ENCODE measurements at places on chromosomes 16 and 17.

GRCh38 chr17:82861393-82861775, 21.6 kb upstream of the ZNF750 start:
- no peak for DNase-seq

DNA sequence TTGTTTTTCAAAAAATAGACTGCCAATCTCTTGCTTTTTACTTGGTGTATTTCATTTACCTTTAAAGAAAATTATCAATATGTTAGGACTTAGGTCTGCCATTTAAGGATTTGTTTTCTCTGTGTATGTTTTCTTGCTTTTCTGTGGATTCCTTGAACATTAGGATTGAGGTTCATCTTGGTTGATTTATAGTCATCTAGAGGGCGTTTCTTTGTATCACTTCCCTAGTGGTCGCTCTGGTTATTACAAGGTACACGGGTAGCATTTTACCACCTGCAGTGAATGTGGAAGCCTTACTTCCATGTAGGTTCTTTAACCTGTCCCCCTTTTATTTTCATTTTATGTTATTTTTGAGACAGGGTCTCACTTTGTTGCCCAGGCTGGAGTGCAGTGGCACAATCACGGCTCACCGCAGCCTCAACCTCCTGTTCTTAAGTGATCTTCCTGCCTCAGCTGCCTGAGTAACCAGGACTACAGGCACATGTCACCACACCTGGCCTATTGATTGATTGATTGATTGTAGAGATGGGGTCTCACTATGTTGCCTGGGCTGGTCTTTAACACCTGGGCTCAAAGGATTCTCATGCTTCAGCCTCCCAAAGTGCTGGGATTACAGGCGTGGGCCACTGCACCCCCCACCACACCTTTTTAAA, 35.2 kb upstream of the CBX4 start:
- DNase-seq, result no peak

DNA sequence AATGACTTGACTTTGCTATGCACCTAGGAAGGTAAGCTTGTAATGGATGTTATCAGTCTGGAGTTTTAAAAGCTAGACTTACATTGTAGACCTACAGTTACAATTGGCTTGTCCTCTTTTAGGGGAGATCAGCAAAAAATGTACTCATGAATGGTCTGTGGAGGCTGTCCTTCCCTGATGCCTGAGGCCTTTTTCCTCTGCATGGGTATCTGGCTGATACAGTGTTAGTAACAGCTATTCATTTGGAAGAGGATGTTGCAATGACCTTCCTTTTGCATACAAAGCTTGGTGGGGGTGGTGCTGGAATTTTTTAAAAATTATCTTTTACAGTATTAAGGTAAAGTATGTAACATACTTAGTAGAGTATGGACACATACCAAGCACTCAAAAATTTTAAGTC, 525.5 kb downstream of the KIF2B start:
- no peak for DNase-seq

- DNase-seq, result no peak
Observed at GRCh38 chr17:43360376-43360738, 38.4 kb upstream of the ARL4D start.

- DNase-seq, result no peak
Observed at GRCh38 chr16:85393674-85394451, 219.3 kb upstream of the GSE1 start.

- DNase-seq, result no peak
Observed at GRCh38 chr16:87065446-87066132, 251.6 kb downstream of the C16orf95 start.

DNA sequence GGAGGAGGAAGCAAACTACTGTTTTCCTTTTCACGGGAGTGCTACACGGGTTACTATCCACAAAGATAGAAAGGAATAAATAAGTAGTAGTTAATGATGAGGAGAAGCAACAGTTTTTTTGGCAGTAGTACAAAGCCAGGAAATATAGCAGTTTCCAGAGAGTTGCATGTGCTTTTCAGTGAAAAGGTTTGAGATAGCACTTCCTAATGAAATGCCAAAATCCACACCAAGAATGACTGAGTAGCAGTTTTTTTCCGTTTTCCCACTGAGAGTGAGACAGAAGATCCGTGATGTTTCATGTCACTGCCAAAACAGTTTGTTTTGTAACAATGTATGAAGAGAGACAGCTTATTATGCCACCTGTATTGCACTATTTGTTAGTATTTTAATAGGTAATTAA, 129.1 kb downstream of the STX8 start:
- no peak for DNase-seq

DNA sequence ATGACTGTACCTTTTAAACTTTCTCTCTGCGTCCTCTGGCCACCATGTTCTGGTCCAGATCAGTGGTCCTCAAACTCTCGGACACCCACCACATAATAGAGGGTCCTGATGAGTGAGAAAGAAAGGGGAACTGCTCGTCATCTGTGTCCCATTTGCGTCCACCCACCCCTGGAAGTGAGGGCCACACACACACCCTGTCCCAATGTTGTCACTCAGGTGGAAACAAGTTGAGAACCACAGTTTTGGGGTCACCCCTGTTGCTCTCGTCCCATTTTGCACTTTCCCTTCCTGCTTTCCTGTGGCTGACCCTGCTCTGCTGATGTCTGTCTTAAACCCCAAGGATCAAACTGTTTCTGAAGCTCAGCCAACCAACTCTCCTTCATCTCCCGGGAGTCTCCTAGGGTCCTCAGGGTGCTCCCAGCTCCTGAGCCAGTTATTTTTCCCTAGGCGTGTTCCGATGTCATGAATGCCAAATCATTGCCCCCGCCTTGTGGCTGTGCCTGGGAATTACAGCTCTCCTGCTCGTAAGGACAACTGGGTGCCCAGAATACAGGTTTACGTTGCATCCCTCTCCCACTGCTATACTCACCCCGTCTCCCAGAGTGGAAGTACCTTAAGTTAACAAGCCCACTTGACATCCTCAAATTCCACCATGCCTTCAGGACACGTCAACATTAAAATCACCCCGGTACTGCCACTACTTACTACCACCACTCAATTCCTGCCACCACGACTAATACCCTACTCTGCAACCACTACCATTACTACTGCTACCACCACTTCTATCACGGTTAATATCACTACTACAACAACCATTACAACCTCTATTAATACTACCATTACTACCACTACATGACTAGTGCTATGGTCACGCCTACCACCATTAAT, 26.0 kb upstream of the HNF1B start:
- DNase-seq, result no peak

DNA sequence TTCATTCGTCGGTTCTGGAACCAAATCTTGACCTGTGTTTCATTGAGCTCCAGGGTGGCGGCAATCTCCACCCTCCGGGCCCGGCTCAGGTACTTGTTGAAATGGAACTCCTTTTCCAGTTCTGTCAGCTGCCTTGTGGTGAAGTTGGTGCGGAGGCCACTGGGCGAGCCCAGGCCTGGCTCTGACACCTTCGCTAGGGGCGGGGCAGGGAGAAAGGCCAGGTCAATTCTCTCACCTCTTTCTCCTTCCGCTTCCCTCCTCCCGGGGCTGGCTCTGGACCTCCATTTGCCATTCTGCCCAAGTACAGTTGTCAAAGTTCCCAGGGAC, 1.2 kb downstream of the HOXB1 start:
- DNase-seq, result no peak

GRCh38 chr16:8877894-8878522, 4.1 kb upstream of the LITAFD start:
- no peak for DNase-seq

- DNase-seq, result no peak
Observed at GRCh38 chr17:3639981-3640596, 3.5 kb downstream of the CTNS start.

GRCh38 chr16:87150262-87150661, 166.9 kb downstream of the C16orf95 start:
- DNase-seq, result no peak

GRCh38 chr17:82400206-82400605, 17.9 kb upstream of the HEXD start:
- no peak for DNase-seq

DNA sequence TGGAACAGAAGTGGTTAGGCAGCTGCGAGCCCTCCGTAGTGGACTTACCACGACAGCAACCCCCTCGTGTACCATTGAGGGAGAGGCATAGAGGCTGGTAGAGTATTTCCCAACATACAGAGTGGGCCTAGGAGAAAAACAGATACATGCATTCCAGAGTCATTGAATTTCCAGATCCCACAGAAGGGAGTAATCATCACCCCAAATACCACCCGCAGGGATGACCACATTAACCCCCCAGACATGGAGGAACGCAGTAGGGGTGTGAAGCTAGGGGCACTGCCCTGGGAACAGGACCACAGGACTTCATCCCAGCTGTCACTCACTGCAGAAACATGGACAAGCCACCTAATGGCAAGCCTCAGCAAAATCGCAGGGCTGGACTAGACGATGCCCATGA, 44.7 kb upstream of the ICAM2 start:
- no peak for DNase-seq

DNA sequence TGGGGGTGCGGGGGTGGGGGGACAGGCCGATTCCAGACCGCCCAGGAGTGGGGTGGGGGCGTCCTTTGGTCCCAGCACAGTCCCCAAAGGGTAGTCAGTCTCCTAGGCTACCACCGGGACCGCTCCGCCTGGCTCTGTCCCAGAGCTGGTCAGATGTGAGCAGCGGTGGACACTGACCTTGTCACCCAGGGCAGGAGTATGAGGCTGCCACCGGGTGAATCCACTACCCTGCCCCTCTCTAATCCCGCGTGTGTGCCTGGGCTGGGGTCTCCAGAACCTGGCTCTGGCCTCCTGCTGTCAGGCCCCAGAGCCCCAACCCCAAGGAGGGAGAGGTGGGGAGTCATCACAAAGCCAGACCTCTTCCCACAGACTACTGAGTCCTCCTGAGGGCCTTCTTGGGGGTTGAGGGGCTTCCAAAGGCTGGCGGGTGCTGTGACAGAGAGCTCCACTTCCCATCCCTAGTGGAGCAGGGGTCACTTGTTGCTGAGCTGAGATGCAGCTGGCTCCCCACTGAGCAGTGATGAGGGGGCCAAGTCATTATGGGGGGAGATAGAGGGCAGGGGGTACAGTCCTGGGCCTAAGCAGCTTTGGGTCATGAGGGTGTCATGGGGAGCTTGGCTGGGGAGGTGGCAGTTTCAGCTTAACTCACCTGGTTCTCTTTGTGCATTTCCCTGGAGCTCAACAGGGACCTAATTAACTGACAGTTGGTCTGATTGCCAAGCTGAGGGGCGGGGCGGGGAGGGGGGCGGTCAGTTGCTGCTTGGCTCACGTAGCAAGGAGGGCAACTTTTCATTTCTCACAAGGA, 1.2 kb downstream of the PPP1R1B start:
- DNase-seq, result no peak

All from SK-N-MC (cell line).